ENCODE measurements at places on chromosomes 5 and 9.

DNA sequence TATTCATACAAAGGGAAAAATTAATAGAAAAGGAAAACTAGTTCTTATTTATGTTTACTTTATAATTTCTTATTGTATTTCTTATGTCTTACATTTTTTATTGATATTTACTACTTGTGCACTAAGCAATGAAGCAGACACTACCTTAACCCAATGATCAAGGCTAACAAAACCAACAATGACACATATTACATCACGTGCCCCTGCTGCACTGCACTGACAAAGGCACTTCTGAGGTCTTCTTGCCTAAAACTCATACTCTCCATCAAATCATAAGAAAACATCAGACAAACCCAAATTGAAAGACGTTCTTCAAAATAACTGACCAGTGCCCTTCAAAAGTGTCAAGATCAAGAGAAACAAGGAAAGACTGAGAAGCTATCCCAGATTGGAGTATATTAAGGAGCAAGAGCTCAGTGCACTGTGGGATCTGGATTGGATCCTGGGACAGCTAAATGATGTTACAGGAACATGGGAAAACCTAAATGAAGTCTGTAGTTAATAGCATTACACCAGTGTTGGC lies 230.9 kb downstream of the AUH start:
- DNase-seq = no peak

DNA sequence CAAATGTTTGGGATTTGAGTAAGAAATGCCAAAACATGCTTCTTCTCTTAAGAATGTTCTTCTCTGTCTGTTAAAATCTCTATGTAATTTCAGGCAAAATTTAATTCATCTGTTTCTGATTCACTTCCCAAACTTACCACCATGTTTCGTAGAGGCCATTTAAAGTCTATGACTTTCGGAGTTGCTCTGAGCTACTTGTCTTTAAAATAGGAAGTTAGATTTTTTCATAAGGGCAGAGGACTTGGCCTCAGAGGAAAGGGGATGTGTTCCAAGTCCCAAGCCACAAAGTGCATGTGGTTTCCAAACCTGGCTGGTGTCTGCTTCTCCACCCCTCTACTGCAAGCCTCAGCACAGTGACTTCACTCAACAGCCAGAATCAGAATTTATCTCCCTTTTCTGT lies 111.3 kb upstream of the ADRA1B start:
- DNase-seq = no peak

DNA sequence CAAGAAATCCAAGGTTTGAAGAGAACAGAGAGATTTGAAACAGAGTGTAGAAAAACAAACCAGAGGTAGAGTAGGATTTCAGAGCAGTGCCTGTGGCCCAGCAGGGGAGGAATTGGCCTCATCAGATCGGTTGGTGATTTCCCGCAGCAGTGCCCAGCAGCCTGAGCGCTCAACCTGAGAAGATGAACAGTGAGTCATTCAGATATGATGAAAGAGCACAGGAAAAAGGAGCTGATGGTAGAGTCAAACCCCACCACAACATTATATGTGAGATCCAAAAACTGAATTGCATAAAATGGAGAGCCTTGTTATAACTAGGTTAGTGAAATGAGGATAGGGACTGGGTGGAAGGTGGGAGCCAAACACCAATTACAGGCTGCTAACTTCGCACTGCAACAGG lies 248.9 kb downstream of the PIK3R1 start:
- DNase-seq = peak; percentile 52

DNA sequence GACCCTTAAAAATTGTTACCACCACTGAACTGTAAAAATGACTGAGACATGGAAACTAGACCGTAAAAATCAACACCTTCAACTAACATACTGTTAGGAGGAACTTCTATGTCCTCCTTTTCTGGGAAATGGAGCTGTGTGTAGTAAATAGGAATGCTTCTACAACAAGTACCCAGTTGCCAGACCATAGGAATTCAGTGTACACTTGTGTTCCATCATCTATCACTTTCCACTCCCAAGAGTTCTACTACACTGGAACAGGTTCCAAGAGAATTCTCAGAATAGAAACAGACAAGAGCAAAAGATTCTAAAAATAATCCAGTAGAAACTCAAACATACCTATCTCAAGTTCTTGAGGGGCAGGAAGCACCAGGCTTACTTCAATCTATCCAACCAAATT lies 23.6 kb downstream of the UBAP2 start:
- DNase-seq = no peak

- DNase-seq = no peak
Measured at GRCh38 chr5:135821802-135822201, 12.7 kb upstream of the SLC25A48 start.

GRCh38 chr5:108729242-108729615 lies 18.5 kb upstream of the FER start:
- DNase-seq = no peak

GRCh38 chr5:136113606-136114005 lies 19.0 kb upstream of the SMAD5 start:
- DNase-seq = no peak

- no peak for DNase-seq
Measured at GRCh38 chr9:122226142-122226757, 2.5 kb downstream of the LHX6 start.

DNA sequence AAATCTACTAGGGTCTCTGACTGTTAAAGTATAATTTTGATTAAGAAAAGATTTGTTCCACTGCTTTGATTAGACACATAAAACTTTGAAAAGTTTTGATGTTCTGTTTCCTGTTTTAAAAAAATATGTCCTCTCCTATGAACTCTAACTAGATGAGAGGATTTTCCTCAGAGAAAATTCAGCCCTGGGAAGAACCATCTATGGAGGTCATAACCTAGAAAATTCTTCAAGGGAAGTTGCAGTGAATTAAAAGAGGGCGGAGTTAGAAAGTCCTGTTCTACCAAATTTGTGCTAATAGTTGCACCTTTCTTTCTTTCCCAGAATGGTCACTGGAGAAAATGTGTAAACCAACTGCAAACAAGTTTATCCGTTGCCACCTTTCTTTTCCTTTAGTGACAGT lies 27.7 kb downstream of the PIK3R1 start:
- no peak for DNase-seq

GRCh38 chr9:94668928-94669729 lies 29.8 kb upstream of the FBP1 start:
- DNase-seq = peak; percentile 72

- no peak for DNase-seq
Measured at GRCh38 chr9:16013366-16013765, 460.5 kb downstream of the CCDC171 start.

- DNase-seq = no peak
Measured at GRCh38 chr5:54440456-54440893, 15.0 kb upstream of the HSPB3 start.

- DNase-seq = peak; percentile 13
Measured at GRCh38 chr9:78118742-78119473, 87.3 kb upstream of the GNAQ start.

GRCh38 chr9:5478206-5478605 lies 27.9 kb downstream of the CD274 start:
- no peak for DNase-seq

- peak; percentile 85 for DNase-seq
Measured at GRCh38 chr9:107650321-107650720, 160.8 kb upstream of the KLF4 start.

GRCh38 chr5:91401175-91401574 lies 18.1 kb upstream of the ARRDC3 start:
- DNase-seq = peak; percentile 59

Data from fibroblast of skin of right biceps (primary cell).